ENCODE measurements at places on chromosomes 2 and 18. TPM values are rescaled to one million over a fixed set of nuclear protein-coding genes. Genes with fewer than 3 reads are reported as not detected.

The ITGA4 gene
- total RNA-seq = 1.9 TPM

The ECEL1 gene
- 1.0 TPM for total RNA-seq

DNA sequence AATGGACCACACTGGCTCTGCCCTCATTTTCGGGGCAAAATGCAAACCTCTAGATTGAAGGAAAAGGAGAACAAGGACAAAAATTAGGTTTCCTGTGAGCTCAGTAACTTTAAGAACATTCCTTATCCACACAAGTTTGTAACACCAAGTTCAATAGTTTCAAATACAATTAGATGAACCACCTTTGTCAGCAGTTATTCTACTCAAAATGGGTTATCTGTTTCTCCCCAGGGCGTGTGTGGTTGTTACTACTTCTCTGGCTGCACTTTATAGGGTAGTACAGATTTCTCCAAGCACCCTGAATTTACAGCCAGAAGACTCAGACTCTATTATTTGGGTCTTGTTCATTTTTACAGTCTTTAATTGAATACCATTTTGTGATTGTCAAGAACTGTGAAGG, 45.0 kb upstream of the TANK start:
- DNase-seq = no peak

- DNase-seq = no peak
These were observed 9.6 kb upstream of the LRP1B start for GRCh38 chr2:142140434-142140845.

- no peak for DNase-seq
These were observed 22.7 kb downstream of the MGAT5 start for GRCh38 chr2:134276381-134277172.

- DNase-seq = no peak
These were observed 1304.4 kb upstream of the ACVR2A start for GRCh38 chr2:146540271-146540932.

Measured in psoas muscle (tissue), 8 donors.